ENCODE measurements at places on chromosomes 11 and 22.

- no peak for DNase-seq
Observed at GRCh38 chr11:73306069-73306841, 1.8 kb upstream of the ARHGEF17 start.

- DNase-seq: no peak
Observed at GRCh38 chr11:57792060-57792541, 30.5 kb downstream of the CTNND1 start.

DNA sequence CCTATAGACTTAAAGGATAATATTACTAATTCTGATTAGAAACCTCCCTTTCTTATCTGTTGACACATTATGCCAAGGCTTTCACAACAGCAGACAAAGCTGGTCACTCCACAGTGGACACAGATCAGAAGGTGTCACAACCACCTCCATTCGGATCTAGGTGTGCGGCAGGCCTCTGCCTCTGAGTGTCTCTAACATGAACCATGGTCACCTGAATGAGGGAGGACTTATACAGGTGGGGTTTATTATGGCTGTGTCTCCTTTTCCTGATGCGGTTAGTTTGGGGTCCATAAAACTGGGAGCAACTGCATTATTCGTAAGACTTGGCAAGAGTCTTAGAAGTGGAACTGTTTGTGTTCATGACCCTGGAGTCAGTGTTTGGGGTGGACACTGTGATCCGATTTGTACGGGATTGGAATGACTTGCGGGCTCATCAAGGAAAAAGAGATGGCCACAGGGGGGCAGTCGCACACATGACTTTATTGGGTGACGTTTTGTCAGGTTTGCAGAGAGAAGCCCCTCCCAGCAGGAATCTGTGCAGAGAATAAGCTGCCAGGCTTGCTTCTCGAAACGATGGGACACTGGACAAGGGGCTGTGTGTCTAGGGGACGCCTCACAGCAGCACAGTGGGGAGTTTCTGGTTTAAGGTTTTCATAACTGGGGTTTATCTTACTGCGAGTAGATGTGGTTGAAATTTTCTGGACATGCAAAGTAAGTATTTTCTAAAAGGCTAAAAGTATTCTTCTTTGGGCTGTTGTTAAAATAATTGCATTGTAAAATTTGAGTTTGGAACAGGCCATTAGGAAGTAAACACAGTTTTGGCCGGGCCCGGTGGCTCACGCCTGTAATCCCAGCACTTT, 90.6 kb downstream of the GAB4 start:
- no peak for DNase-seq

- no peak for DNase-seq
Observed at GRCh38 chr11:12871241-12871640, 137.9 kb upstream of the RASSF10 start.

DNA sequence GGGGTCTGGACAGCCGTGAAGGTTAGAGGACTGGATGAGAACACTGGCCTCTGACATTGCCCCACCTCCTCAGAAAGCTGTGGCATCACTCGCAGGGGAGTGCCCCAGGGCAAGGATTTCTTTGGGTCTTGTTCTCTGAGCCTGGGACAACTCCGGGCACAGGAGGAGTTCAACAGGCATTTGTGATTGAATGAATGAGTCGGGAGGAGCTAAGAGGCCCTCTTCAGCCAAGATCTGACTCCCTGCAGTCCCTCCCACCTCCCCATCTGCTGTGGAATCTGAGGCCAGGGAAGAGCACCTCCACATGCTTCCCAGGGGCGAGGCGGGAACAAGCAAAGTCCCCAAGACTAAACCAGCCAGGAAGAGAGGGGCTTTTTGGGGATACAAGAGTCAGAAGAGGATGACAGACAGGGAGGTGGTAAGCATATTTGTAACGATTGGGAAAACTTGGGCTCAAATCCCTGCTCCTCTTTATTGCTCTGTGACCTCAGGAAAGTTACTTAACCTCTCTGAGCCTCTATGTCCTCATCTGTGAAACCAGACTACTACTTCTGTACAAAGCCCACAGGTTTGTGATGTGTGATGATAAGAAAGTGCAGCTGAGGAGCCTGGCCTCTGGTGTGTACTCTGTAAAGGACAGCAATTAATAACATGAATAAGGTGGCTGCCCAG, 6.4 kb downstream of the TP53I11 start:
- DNase-seq: no peak

All from retinal pigment epithelial cell (primary cell).